ENCODE measurements at places on chromosomes 2 and 18. TPM values are rescaled to one million over a fixed set of nuclear protein-coding genes. Genes with fewer than 3 reads are reported as not detected.

DNA sequence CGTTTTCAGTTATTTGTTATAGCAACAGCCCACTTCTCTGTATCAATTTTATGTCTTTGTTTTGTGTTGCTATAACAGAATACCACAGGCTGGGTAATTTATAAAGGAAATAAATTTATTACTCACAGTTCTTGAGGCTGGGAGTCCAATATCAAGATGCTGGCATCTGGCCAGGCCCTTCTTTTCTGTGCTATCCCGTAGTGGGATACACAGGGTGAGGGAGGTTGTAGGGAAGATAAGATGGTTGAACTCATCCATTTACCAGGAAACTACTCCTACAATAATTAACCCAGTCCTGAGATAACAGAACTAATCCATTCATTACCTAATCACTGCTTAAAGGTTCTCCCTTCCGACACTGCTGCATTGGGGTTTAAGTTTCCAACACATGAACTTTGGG, 220.7 kb downstream of the TPGS2 start:
- no peak for DNase-seq

- no peak for DNase-seq
Observed at GRCh38 chr18:47246027-47246971, 5.2 kb downstream of the SKOR2 start.

Gene SIX2
- 6.2 TPM for polyA plus RNA-seq

DNA sequence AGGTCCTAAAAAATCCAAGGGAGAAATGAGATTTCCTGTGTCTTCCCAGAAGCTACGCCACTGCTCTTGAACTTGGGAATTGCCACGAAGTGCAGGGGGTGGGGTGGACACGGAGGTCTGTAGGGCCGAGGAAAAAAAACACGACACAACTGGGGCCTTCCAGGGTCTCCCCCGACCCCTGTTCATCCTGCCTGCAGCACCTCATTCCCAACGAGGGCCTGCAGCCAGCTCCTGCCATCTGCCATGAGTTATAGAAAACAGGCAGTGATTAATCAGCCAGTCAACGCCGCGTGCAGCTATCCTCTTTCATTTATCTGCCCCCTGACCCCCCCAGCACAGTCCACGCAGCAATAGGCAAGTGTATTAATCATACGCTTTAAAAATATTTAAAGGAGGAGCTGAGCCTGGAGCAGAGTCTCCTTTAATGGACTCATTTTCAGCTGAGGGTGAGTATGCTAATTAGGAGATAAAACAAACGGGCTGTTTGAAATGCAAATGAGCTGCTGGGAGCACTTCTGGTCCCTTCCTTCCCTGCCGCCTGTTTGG, 209.9 kb downstream of the TFCP2L1 start:
- DNase-seq = no peak

GRCh38 chr2:2083113-2083758, 247.8 kb downstream of the MYT1L start:
- no peak for DNase-seq

Gene AMER3
- not detected for polyA plus RNA-seq

GRCh38 chr2:48471048-48471474, 58.9 kb upstream of the STON1 start:
- no peak for DNase-seq

Gene OTX1
- not detected for polyA plus RNA-seq

DNA sequence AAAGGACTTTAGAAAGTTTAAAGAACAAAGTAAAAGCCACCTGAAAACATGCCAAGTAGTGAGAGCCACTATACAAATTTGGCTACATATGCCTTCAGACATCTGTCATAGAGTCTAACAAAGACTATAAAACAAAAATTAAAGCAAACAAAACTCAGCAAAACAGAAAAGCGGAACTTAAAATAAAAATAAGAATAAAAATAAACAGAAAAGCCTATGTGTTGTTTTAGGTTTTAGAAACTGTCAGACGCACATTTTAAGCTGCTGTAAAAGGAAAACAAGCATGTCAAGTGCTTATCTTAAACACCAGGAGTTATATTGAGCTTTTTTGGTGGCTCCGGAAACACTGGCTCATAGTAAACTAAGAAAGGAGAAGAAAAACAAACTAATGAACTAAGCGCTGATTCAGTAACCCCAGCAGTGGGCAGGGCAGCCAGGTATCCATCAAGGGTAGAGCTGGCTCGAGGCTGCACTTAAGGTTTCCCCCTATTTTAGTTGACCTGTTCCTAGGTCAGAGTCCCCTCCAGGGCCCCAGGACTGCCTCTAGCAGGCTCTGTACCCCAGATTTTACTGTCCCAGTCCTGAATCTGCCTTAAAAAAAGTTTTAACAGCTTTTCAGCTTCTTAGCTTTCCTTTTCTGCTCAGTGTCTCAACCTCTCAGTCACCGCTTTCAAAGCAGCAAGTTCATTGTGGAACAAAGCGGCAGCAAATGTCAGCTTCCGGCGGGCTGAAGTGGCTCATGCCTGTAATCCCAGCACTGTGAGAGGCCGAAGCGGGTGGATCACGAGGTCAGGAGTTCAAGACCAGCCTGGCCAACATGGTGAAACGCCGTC, 15.4 kb upstream of the RMC1 start:
- no peak for DNase-seq

DNA sequence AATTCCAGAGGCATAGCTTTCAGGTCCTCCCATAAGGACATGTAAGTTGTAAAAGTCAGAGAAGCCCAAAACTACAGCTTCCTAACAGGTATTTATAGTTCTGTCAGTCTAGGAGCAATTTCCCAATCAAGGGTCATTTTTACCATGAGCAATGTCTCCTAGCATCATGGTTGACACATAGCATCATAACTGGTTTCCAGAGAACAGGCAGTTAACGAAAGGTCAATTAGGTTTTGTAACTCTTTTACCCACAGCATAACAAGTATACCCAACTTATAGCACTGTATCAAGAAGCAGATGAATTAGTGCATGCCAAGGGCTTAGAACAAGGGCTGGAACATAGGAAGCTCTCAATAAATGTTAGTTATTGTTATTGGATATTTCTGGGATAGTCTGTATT, 110.1 kb downstream of the MREG start:
- no peak for DNase-seq

GRCh38 chr2:83613178-83613577, 845.9 kb downstream of the SUCLG1 start:
- no peak for DNase-seq

- no peak for DNase-seq
Observed at GRCh38 chr2:179022685-179023084, 27.3 kb downstream of the CCDC141 start.

GRCh38 chr18:60053747-60054304, 154.0 kb downstream of the PMAIP1 start:
- DNase-seq = no peak

DNA sequence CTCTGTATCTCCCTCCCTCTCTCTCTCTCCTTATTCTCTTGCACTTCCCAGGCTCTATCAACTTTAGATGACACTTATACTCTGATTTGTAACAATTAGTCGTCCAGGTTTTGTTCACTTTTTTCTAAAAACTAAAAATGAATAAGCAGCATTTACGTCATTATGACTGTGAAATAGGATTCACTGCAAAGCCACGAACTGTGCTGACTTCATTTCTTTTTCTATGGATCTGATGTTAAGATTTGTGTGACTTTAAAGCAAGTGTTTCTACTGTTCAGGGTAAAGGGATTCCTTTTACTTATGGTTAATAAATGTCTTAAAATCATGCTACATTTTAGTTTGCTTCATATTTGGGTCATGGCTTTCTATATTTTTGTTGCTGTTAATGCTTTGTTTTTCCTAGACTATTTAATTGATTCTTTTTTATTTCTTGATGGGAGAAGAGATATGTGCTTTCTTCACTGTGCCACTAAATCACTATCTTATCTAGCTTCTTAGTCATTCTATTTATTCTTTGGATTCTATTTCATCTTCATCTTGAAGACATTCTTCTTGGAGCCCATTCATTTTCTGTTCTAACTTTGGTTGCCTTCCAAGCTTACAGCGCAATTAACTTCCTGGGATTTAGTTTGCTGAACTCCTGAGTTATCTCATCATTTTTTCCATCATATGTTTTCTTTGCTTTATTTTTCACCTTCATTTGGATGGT, 480.4 kb upstream of the TRIB2 start:
- DNase-seq = no peak

DNA sequence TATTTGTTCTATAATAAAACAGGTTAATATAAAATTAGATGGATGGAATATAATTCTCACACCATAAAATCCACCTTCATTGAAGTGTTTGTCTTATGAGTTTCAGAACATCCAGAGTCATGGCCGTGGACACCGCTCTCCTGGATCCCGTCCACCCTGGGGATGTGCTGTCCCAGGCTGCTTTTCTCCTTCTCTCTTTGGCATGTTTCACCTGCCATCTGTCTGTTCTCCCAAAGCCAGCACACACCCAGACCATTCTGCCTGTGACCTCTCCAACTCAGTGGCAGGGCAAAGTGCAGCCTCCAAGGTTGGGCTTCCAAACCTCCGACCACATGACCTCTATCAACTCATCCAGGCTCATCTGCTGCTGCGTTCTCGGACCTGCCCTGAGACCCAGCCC, 104.7 kb downstream of the MYT1L start:
- DNase-seq = no peak

DNA sequence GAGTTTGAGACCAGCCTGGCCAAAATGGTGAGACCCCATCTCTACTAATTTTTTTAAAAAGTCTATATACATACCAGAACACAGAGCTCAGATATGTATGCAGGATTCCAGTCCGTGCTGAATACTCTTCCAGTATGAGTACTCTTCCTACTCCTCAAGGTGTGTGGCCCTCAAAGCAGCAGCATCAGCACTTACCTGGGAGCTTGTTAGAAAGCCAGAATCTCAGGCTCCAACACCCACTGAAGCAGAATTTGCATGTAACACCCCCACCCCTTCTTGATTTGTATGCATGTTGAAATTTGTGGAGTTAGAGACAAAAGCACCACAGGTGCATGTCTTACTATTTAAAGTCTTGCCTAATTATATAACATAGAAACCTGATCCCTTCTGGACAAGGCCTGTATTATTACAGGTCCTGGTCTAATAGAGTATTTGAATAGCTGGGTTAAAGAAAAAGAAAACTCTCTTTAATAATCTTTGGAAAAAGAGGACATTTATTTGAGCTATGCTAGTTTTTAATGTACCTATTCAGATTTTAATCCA, 50.3 kb upstream of the NFE2L2 start:
- no peak for DNase-seq

GRCh38 chr18:45805551-45805950, 19.9 kb upstream of the SIGLEC15 start:
- no peak for DNase-seq

Gene IL36B
- not detected for polyA plus RNA-seq

DNA sequence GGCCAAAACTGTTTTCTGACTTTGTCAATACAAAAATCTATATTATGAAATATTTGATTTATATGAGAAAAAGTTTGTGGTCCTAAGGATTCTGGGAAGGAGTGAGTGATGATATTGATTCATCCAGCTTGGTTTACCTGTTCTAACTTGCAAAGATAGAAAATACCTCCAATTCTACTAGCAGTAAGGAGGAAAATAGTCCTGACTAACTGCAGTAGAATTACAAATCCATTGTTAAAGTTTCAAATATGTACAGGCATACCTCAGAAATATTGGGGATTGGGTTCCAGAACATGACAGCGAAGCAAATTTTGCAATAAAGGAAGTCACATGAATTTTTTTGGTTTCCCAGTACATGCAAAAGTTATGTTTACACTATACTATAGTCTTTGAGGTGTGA, 158.8 kb upstream of the CYRIA start:
- DNase-seq = no peak

Gene DNAJC5G
- polyA plus RNA-seq = 0.24 TPM

DNA sequence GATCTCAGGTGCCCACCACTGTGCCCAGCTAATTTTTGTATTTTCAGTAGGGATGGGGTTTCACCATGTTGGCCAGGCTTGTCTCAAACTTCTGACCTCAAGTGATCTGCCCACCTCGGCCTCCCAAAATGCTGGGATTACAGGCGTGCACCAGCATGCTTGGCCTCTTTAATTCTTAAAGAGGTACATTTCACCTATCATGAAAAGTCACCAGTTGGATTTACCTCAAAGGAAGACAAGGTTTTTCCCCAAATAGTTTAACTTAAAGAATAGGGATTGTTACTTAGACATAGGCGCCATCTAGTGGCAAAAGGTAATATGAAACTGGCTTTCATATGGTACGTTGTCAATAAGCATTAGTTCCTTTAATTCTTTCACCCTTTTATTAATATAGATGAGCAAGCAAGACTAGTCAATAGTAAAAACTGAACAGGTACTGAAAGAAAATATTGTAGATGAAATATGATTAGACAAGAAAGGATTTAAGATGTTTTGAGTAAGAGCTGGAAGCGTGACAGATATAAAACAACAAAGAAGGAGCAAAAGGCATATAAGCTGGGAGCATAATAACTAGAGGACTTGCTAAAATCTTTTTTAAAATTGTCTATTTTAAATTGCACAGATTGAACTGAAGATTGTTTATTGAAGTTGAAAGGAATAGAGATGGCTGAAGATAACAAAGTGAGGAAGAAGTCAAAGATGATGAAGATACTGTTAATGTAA, 35.0 kb upstream of the PSMD14 start:
- DNase-seq = peak; percentile 6

Gene DNAH6
- polyA plus RNA-seq = 0.10 TPM

GRCh38 chr2:80348078-80348477, 43.5 kb upstream of the LRRTM1 start:
- no peak for DNase-seq

GRCh38 chr2:24885221-24886125, 34.6 kb downstream of the ADCY3 start:
- DNase-seq = no peak

GRCh38 chr18:12621742-12622306, 36.1 kb downstream of the SPIRE1 start:
- DNase-seq = no peak

DNA sequence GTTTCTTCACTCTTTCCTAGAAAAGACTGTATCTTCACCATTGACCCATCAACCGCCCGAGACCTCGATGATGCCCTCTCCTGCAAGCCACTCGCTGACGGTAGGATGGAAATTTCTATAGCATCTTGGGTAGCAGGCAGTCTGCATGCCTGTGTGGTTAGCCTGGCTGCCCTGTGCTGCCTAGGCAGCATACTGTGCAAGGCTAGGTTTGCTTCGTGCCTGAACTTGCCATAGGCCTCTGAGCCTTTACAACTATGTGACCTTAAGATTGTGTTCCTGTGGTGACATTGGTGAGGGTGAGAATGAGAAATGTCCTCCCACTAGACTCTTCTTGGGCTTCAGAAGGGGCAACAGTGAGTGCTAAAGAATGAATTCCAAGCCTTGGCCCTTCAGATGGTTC, 168.2 kb upstream of the ALPP start:
- DNase-seq = no peak

- peak; percentile 24 for DNase-seq
Observed at GRCh38 chr2:25558262-25558661, 115.1 kb downstream of the DTNB start.

- DNase-seq = no peak
Observed at GRCh38 chr2:149040451-149040850, 2.0 kb downstream of the LYPD6B start.

- DNase-seq = no peak
Observed at GRCh38 chr2:73770725-73771124, 9.2 kb downstream of the DUSP11 start.

Gene RFX8
- 2.1 TPM for polyA plus RNA-seq

GRCh38 chr2:61588566-61588965, 50.4 kb upstream of the XPO1 start:
- no peak for DNase-seq
